ENCODE measurements at places on chromosomes 2 and 18.

GRCh38 chr2:197705912-197706838 is 1.0 kb downstream of the MARS2 start:
- DNase-seq, result no peak

GRCh38 chr2:187679454-187679853 is 125.2 kb upstream of the TFPI start:
- DNase-seq, result no peak

DNA sequence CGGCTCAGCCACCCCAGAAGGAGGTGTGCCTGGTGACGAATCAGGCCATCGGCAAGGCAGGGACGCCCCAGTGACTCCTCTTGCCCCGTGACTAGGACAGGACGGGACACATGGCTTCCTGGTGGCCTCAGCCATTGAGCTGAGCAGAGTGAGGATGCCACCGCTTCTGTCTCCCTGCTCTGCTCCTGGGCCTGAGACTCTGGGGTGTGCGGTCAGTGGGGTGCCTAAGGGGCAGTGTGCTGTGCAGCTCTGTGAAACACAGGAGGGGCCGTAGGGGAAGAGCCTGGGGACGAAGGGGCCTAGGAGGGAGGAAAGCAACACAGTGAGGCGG is 24.3 kb downstream of the IGFBP5 start:
- DNase-seq, result no peak

DNA sequence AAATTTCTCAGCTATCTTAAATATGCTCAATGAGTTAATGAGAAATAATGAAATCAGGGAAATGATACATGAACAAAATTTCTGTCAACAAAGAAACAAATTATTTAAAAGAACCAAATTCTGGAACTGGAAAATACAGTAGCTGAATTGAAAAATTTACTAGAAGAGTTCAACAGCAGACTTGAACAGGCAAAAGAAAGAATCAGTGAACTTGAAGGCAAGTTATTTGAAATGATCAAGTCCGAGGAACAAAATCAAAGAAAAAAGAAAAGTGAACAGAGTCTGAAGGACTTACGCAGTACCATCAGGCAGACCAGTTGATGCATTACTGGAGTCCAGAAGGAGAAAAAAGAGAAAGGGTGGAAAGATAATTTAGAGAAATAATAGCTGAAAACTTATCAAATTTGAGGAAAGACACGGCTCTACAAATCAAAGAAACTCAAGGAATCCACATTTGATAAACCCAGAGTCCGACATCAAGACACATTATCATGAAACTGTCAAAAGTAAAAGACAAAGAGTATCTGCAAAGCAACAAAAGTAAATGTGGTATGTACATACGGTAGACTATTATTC is 83.6 kb downstream of the CCDC138 start:
- DNase-seq, result no peak

DNA sequence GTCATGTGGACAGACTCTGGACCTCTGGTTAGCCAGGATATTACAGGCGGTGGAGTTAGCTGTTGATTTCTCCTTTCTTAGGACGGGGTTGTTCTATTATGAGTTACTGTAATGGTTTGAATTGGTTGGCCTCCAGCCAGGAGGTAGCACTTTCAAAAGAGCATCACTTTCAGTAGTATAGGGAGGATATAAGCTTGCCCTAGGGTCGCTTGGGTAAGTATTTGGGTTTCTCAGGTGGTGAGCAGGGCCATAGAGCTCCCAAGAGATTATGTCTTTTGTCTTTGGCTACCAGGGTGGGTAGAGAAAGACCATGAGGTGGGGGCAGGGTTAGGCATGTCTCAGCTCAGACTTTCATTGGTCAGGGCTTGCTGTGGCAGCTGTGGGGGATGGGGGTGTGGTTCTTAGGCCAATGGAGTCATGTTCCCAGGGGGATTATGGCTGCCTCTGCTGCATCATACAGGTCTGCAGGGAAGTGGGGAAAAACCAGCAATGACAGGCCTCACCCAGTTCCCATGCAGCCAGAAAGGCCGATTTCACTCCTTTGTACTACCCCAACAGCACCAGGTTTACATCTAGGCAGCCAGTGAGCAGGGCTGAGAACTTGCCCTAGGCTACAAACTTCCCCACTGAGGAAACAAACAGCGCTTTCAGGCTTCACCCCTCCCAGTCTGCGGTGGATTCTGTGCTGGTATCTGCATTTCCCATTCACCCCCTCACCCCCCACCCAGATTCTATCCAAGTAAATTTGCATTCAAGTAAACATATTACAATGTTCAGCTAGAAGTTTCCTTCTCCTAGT is 89.4 kb upstream of the SLC38A11 start:
- no peak for DNase-seq

DNA sequence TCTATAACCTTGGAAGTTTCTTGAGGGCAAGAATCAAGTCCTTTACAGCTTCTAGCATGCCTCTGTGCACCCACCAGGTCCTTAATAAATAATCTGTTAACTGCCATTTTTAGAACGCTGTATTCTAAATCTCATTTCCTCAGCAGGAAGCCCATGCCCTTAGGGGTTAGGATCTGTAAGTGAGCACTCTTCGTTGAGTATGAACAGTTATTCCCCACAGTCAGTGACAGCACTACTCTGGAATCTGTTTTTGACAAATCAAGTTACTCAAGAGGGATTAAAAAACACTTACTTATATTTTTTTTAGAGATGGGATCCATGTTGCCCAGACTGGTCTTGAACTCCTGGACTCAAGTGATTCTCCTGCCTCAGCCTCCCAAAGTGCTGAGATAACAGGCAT is 14.6 kb downstream of the PAIP2B start:
- DNase-seq, result no peak

DNA sequence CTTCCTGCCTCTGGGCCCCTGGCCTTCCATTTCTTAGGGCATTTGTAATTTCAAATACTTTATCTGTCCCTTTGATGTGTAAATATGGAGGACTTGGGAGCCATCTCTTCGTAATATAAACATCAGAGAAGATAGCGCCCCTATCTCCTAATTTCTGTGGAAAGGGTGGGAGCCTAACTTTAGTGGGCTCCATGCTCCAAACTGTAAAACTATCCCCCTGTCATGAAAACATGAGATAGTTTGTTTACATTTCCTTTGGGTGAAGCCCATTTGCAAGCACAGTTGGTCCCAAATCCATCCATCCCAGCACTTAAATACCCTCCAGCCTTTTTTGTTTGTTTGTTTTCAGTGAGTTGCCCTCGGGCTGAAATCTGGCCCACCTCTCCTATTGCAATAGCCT is 782.6 kb upstream of the FSHR start:
- DNase-seq, result no peak

GRCh38 chr2:146241023-146241422 is 1603.8 kb upstream of the ACVR2A start:
- no peak for DNase-seq

DNA sequence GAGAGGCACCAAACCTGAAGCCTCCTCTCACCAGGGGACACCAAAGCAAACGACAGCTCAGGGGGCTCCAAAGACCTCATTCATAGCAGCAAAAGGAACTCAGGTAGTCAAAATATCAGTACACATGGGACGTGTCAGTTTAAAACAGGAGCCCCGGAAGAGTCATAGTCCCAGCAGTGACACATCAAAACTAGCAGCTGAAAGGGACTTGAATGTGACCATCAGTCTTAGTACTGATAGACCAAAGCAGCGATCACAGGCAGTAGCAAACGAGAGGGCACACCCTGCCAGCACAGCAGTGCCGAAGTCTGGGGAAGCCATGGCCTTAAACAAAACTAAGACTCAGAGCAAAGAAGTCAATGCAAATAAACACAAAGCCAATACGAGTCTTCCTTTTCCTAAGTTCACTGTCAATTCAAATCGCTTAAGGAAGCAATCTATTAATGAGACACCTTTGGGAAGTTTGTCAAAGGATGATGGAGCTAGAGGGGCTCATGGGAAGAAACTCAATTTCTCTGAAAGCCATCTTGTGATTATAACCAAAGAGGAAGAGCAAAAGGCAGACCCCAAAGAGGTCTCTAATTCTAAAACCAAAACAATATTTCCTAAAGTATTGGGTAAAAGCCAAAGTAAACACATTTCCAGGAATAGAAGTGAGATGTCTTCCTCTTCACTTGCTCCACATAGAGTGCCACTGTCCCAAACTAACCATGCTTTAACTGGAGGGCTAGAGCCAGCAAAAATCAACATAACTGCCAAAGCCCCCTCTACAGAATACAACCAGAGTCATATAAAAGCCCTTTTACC is 1.2 kb downstream of the GALNT5 start:
- DNase-seq, result no peak

DNA sequence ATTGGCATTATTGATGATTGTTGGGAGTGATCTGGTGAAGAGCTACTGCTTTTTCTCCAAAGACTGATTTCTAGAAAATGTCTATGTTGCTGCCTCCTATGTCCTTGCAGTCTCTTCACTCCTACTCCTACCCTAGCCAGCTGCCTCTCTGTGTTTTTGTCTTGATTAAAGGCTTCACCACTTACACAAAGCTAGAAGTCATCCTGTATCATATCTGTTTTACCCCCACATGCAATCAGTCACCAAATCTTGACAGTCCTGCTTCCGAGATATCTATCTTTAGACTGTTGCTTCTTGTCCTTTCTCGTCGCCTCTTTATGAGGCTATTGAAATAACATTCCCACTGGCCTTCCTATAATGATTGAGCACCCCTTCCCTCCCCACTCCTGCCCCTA is 84.5 kb upstream of the ITGA4 start:
- DNase-seq, result no peak

GRCh38 chr18:79458131-79458838 is 62.6 kb downstream of the NFATC1 start:
- DNase-seq, result peak; percentile 24

- no peak for DNase-seq
Measured at GRCh38 chr2:162967811-162968210, 129.2 kb upstream of the KCNH7 start.
